Neural progenitor cell (in vitro differentiated cells): ENCODE measurements at places on chromosomes 7 and 10. TPM values are rescaled to one million over a fixed set of nuclear protein-coding genes. Genes with fewer than 3 reads are reported as not detected.

DNA sequence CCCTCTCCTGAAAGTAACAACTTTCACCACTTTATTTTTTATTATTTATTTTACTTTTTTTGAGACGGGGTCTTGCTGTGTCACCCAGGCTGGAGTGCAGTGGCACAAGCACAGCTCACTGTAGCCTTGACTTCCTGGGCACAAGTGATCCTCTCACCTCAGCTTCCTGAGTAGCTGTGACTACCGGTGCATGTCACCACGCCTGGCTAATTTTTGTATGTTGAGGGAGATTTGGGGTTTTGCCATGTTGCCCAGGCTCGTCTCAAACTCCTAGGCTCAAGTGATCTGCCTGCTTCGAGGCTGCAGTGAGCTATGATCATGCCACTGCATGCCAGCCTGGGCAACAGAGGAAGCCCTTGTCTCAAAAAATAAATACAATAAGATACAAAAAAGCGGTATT is 14.9 kb upstream of the SLIT1 start:
- H3K27me3 ChIP-seq = peaks cover 32% of the 10 kb centered on the region
- H3K4me3 ChIP-seq = no peak overlapping the region
- no peak for DNase-seq
- H3K36me3 ChIP-seq = no peaks in the 10 kb centered on the region

DNA sequence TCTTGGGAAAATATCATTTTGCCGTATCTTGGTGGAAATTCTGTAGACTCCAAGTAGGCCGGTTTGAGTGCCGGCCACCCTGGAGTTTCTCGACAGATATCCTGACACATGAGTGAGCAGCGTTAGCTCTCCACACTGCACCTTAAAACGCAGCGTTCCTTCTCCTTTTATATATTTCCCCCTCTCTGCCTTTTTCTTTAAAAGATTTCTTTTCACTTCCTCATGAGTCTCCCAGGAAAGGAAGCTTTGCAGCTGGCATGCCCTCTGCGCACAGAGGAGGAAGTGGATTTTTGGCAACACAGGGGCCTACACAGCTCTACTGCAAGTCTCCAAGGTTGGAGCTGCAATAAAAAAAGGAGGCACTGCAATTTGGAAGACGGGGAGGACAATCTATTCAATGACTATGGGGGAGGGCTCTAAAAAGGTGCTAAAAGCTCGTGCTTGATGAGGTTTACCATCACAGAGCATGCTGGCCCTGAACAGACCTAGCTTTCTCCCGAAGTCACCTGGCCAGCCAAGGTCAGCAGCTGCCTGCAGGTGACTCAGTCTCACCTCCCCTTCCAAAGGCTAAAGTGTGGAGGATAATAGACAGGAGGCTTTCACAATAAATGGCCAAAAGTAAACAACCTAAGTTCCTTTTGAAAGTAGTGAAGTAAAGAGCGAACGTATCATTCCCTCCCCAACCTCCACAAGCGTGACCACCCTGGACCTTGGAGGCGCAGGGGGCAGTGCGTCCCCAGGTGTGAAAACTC is 252.8 kb downstream of the ZMYND11 start:
- H3K4me3 ChIP-seq = no peak overlapping the region
- no peaks in the 10 kb centered on the region for H3K36me3 ChIP-seq
- DNase-seq = no peak
- no peak overlapping the region for H3K27ac ChIP-seq
- no peaks in the 10 kb centered on the region for H3K4me1 ChIP-seq

The UCN3 gene
- not detected in 2 replicates for total RNA-seq

The CYP2C8 gene
- 1.1 and 2.8 TPM in 2 replicates for total RNA-seq

DNA sequence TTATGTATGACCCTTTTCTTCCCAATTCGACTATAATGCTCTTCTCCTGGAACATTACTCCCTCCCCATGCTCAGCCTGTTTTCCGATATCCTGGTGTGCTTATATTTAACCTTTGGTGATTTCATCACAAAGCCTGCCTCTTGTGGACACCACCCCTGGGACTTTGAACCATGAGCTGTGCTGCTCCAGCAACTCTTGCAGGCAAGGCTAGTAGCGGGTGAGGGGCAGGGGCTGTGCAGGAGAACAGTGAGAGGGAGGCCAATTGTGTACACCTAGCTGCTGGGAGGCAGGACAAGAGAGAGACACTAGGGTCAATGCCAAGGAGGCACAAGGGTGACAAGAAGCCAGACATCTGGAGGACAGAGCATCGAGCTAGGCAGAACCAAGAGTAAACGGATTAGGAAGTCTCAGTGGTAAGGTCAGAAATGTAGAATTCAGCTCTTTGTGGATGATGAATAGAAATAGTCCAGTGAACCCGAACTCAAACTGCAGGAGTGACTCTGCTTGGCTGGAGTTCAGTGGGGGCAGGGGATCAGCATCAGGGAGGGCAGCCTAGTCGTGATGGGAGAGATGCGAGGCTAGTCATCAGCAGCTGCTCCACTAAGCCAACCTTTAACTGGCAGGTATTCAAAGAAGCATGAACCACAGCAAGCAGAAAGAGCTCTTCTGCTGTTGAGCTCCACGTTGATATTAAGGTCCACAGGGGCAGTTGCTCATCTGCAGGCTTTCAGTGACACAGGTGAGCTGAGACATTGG is 31.0 kb upstream of the MKI67 start:
- no peak overlapping the region for H3K4me3 ChIP-seq
- H3K27ac ChIP-seq = no peak overlapping the region
- no peaks in the 10 kb centered on the region for H3K27me3 ChIP-seq
- no peaks in the 10 kb centered on the region for H3K36me3 ChIP-seq
- DNase-seq = no peak

DNA sequence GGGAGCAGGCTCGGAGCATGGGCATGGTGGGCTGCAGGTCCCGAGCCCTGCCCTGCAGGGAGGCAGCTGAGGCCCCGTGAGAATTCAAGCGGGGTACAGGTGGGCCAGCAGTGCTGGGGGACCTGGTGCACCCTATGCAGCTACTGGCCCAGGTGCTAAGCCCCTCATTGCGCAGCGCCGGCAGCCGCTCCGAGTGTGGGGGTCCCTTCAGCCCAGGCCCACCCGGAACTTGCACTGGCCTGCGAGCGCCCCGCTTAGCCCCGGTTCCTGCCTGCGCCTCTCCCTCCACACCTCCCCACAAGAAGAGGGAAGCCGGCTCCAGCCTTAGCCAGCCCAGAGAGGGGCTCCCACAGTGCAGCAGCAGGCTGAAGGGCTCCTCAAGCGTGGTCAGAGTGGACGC is 250.7 kb downstream of the CRPPA start:
- no peaks in the 10 kb centered on the region for H3K36me3 ChIP-seq
- DNase-seq = no peak
- no peak overlapping the region for H3K4me3 ChIP-seq
- no peak overlapping the region for H3K27ac ChIP-seq
- no peaks in the 10 kb centered on the region for H3K4me1 ChIP-seq

The OPALIN gene
- total RNA-seq = not detected in 2 replicates

DNA sequence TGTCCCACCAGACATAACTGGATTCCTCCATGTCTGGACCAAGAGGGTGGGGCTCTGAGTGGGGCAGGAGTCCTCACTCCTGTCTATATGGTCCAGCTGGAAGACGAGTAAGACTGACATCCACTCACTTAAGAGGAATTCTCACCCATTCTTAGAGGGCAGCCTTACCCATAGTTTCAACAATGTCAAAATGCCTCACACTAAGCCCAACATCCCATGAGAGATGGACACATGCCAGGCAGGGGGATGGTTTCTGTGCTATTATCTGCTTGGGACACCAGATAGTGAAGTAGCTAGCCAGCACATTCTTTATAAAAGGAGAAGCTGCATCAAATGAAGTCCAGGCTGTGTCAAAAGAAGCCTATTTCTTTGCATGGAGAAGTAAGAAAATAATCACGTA is 4.7 kb upstream of the LANCL2 start:
- DNase-seq = no peak
- no peak overlapping the region for H3K4me3 ChIP-seq
- H3K36me3 ChIP-seq = no peaks in the 10 kb centered on the region
- H3K27ac ChIP-seq = no peak overlapping the region

DNA sequence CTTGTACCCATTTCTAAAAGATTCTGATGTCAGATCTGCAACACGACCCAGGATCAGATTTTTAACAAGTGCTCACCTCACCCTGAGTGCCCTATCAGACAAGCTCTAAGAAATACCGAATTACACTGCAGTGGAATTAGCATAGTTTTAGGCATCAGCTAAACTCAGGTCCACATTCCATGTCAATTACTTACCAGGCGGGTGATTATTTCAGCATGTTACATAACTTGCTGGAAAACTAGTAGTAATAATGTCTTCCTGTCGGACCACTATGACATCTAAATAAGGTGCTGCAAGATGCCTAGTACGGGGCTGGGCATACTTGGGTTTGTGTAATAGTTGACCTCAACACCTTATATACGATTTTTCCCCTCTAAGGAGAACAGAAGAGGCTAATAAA is 21.0 kb downstream of the TRIL start:
- no peaks in the 10 kb centered on the region for H3K27me3 ChIP-seq
- H3K36me3 ChIP-seq = no peaks in the 10 kb centered on the region
- H3K4me3 ChIP-seq = no peak overlapping the region
- peaks cover 8% of the 10 kb centered on the region for H3K4me1 ChIP-seq

The PAX2 gene
- 0.06 and 0.34 TPM in 2 replicates for total RNA-seq

The EVX1 gene
- total RNA-seq = not detected in 2 replicates

- no peaks in the 10 kb centered on the region for H3K36me3 ChIP-seq
- H3K27ac ChIP-seq = no peak overlapping the region
- no peak for DNase-seq
Measured at GRCh38 chr10:34403512-34403911, 411.6 kb downstream of the PARD3 start.

DNA sequence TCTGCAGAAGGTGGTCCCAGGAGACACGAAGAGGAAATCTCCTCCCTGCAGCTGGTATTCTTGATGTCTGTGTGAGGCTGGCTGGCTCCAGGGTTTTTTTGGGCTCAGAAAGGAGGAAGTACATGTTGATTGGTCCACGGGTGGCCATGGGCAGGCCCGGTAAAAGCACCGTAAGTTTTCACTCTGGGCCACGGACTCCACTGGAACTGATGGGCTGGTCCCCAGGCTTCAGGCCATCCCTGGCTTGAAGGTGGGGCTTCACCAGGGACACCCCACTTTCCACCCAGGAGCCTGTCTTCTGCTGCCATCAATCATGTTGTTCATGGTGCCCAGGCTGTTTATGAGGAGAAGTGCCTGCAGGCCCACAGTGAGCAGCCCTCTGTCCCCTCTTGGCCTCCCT is 736.8 kb downstream of the PCDH15 start:
- H3K4me3 ChIP-seq = no peak overlapping the region
- H3K4me1 ChIP-seq = no peaks in the 10 kb centered on the region
- no peaks in the 10 kb centered on the region for H3K27me3 ChIP-seq
- DNase-seq = no peak
- no peaks in the 10 kb centered on the region for H3K36me3 ChIP-seq

The NEURL1 gene
- 0.06 and 1.5 TPM in 2 replicates for total RNA-seq

DNA sequence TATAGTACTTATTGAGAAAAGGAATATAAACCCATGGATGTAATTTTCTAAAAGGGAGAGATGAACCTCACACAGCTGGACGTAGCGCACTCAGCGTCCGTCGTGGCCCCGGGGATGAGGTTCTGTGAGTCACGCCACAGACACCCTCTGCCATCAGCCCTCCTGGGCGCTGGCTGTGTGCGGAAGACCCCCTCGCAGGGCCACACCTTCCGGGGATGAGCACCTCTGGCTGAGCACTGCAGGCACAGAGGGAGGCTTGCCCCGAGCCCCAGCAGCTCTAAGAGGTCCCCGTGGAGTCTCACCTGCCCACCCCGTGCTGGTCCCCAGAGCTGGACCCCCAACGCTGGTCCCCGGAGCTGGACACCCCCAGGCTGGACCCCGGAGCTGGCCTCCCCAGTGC is 215.8 kb downstream of the PTPRN2 start:
- H3K27me3 ChIP-seq = no peaks in the 10 kb centered on the region
- H3K4me1 ChIP-seq = no peaks in the 10 kb centered on the region
- H3K36me3 ChIP-seq = no peaks in the 10 kb centered on the region
- DNase-seq = no peak
- H3K4me3 ChIP-seq = no peak overlapping the region

DNA sequence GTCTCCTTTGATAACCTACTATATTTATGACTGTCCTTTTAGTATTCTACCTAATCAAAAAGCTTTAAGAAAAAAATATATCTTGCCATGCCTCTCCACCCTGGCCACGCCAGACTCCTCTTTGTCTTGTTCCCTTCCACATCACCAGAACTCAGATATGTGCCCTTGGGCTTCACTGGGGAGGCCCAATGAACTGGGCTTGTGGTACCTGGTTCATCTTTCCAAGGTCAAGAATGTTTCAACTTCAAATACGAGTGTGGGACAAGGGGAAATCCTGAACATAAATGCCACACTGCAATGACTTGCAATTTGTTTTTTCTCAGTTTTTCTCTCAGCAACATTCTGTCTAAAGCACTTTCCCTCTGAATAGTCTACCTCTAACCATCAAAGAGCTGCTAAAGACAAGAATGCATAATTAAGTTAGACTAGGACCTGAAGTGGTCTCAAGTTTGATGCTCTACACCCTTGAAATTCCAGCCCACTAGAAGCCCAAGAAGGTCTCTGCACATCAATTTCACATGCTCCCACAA is 9.9 kb downstream of the ERCC6 start:
- no peak for DNase-seq
- H3K27ac ChIP-seq = no peak overlapping the region
- no peaks in the 10 kb centered on the region for H3K4me1 ChIP-seq
- H3K36me3 ChIP-seq = no peaks in the 10 kb centered on the region
- no peaks in the 10 kb centered on the region for H3K27me3 ChIP-seq
- no peak overlapping the region for H3K4me3 ChIP-seq

GRCh38 chr7:27312820-27313219 is 70.2 kb downstream of the EVX1 start:
- no peaks in the 10 kb centered on the region for H3K4me1 ChIP-seq
- H3K36me3 ChIP-seq = no peaks in the 10 kb centered on the region
- H3K27ac ChIP-seq = no peak overlapping the region

The GPR146 gene
- 0.79 and 3.5 TPM in 2 replicates for total RNA-seq

DNA sequence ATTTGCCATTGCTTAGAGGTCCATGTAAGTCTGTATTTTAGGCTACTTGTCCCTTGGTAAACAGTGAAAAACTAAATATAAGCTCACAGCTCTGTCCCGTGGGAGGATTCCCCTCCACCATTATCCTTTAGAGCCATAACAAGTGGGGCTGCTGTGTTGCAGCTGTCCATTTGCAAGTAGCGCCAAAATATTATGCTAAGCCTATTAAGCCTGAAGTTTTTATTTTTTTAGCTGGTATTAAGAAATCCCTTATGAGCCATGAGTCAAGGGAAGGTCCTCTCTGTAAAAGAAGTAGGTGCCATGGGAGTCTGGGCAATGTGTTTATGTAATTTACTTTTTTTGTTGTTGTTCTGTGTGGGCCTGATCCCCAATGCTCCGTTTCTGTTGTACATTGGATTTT is 183.9 kb downstream of the THSD7A start:
- DNase-seq = no peak
- H3K36me3 ChIP-seq = no peaks in the 10 kb centered on the region
- H3K27me3 ChIP-seq = no peaks in the 10 kb centered on the region

The NACAD gene
- total RNA-seq = 0.39 and 1.5 TPM in 2 replicates

GRCh38 chr10:8416192-8416701 is 361.8 kb downstream of the GATA3 start:
- no peaks in the 10 kb centered on the region for H3K4me1 ChIP-seq
- DNase-seq = no peak
- H3K4me3 ChIP-seq = no peak overlapping the region
- no peak overlapping the region for H3K27ac ChIP-seq
- no peaks in the 10 kb centered on the region for H3K27me3 ChIP-seq

GRCh38 chr10:86868353-86868752 is 89.1 kb downstream of the MMRN2 start:
- no peak overlapping the region for H3K27ac ChIP-seq
- DNase-seq = peak; percentile 83
- H3K4me3 ChIP-seq = no peak overlapping the region
- no peaks in the 10 kb centered on the region for H3K36me3 ChIP-seq
- H3K4me1 ChIP-seq = peaks cover 41% of the 10 kb centered on the region
